Skeletal muscle cell (primary cell): ENCODE measurements at places on chromosomes 16 and 17.

DNA sequence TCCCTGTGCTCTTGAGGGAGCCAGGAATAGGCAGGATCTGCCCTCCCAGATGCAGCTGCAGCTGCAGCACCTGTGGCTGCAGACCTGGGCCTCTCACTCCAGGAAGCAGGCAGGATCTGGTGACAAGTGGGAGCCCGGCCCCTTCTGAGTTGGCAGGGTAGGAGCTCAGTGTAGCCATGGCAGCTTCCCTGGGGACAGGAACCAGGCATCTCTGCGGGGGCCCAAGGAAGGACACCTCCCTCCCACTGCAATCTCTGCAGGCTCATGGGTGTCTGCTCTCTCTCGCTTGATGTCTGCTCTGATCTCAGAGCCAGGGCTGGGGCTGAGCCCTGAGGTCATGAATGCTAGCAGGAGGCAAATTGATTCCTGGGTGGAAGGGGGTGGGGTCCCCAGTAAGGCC is 592.5 kb upstream of the CA10 start:
- no peak for DNase-seq

DNA sequence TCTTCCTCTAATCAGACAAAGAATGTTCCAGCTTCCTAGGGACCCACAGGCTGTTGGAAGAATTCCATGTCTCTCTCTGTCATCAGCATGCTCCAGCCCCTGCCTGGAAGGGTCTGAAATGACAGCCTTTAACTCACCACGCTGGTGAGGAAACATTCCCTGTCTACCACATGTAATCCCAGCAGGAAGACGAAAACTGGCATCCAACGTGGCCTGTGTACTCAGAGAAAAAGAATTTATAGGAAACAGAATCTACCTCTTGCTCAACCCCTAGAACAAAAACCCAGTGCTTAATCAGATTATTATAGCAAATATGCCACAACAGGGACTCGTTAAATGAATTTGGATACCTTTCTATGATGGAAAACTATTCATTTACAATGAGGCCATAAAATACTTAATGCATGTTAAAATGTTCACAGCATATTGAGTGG is 147.3 kb upstream of the FOXF1 start:
- DNase-seq: peak; percentile 92

- DNase-seq: no peak
Observed at GRCh38 chr17:49691086-49691676, 13.3 kb upstream of the SPOP start.

DNA sequence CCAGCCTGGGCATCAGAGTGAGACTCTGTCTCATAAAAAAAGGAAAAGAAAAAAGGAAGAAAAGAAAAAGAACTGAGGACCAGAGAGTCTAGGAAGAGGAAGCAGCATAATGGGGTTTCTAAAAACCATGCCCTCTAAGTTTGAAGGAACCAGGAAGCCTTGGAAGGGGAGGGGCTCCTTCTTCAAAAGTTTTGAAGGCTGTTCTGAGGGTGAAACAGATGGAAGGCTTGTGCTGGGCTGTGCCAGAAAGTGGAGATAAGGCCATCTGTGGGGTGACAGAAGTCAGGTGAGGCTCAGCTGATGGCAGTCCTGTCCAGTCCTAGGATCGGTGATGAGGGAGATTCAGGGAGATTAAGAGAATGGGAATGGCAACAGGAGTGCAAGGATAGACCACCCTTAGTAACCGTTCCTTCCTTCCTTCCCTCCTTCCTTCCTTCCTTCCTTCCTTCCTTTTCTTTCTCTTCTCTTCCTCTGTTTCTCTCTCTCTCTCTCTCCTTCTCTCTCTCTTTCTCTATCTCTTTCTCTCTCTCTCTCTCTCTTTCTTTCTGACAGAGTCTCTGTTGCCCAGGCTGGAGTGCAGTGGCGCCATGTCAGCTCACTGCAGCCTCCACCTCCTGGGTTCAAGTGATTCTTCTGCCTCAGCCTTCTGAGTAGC is 182.6 kb downstream of the NTN1 start:
- DNase-seq: no peak

DNA sequence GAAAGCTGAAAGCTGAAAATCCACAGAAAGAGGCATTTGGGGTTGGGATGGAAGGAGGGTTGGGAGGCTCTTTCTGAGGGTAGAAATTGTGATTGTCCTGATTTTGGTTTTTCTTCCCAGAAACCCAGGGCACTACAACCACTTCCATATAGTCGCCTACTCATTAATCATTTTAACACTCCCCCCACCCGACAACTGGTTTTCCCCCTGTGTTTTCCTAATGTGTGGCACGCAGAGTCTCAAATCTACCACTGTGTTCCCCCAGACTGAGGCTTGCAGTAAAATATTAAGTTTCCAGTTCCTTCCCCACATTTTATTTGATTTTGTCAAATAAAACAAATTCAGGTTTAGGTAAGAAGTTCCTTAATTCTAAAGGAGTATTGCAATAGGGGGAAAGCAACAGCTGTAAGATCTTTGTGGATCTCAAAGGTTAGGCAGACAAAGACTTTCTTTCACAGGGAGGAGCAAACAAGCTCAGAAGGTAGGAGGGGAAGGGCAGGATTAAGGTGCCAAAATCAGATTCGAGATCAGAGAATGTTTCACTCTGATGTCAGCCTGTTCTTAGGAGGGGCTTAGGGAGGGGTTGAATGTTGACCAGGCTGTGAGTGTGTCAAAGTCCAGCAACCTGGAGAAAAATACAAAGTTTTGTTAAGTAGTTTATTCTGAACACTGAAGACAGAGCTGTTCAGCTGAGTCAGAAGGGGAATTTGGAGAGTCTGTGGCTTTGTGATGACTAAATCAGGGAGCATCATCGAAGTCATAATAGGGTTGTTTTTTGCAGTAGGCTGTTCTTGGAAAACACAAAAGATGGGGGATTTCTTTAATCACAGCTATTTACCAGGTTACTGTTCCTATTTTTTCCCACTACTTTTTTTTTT is 3.6 kb downstream of the ZNF267 start:
- peak; percentile 62 for DNase-seq

DNA sequence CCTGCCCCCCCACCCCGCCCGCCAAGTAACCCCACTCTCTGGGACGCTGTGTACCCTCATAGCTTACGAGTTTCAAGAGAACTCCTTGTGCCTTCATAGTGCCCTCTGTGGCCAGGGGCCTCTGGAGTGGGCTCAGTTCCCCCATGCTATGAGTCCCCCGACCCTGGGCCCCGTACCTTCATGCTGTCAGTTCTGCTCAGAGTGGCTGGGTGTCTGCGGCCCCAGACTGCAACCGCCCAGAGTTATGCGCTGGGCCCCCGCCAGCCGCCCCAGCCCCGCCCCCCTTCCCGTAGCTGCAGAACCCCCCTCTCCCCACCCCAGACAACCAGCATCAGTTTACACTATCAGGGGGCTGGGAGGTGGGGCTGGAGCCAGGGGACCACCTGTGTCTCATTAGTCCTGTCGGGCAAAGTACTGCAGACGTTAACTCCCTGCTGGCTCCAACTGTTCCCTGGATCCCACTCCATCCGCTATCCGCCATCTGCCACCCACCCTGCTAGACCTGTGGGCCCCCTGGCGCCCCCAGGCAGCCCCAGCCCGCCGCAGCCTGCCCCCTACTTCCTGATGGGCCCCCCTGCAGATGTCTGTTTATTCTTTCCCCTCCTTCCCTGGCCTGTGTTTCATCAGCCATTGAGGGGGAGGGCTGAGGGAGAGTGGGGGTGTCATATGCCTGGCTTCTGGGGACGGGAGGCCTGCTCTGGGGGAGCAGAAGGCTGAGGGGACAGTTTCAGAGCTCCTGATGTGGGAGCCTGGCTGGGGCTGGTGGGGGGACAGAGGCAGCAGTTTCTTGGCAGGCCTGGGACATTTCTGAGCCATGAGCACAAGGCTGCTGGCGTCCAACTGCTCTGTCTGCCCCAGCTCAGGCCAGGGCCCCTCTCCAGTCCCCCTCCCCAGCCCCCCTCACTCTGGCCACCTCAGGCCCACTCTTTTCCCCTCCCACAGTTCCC is at the start of gene MFAP4:
Gene MFAP4 (minus strand): TSS at position 217 of the 947 bp plus-strand sequence. CDS start 35 bp downstream, at position 182.
- DNase-seq: peak; percentile 87

DNA sequence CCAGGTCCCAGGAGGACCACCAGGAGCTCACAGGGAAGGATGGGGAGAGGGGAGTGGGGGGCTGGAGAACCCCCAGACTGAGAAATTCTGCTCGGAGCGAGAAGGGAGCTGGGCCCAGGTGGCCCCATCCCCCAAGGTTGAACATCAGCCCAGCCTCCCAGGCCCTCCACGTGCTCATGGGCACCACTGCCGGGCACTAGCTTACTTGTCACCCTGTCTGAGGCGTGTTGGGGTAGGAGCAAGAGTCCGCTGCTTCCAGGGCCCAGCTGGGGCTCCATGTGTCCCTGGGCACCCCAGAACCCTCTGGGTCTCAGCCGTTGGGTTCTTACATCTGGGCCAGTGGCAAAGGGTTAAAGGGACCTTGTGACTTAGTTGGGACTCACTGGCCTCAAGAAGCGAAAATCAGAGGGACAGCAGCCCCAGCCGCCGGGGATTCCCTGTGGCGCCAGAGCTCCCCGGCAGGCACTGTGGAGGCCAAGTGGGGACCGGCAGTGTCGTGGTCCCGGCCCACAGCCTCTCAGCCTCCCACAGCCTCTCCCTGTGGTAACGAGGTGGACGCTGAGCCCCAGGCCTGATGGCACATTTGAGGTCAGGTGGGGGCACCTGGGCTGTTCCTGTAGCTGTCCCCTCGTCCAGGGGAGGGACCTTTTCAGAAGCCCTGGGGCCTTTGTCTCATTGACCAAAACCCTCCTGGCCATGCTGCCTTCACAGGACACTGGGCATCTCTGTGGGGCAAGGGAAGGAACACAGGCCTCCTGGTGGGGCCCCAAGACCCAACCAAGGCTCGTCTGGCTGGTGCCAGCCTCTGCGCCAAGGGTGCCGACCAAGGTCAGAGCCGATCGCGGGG is 33.7 kb upstream of the CDH15 start:
- DNase-seq: no peak

- DNase-seq: no peak
Observed at GRCh38 chr17:14780097-14780651, 479.3 kb downstream of the HS3ST3B1 start.

DNA sequence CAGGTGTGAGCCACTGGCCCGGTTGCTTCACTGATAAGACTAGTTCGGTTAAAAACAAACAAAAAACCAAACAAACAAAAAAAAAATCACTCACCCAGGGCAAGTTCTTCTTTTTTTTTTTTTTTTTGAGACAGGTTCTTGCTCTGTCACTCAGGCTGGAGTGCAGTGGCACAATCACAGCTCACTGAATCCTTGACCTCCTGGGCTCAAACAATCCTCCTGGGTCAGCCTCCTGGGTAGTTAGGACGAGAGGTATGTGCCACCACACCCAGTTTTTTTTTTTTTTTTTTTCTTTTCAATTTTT is 119.5 kb upstream of the CORO6 start:
- no peak for DNase-seq

DNA sequence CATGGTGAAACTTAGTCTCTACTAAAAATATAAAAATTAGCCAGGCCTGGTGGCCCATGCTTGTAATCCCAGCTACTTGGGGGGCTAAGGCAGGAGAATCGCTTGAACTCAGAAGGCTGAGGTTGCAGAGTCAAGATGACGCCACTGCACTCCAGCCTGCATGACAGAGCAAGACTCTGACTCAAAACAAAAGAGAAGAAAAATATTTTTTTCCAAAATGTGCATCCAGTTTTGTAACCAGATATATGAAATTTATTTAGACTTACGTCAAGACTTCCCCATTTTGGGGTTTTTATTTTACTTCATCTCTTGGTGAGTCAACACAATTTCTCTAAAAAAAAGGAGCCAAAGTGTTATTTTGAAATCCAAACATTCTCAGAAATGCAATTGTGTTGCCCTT is 5.5 kb upstream of the TM4SF5 start:
- DNase-seq: no peak

GRCh38 chr16:50702725-50703124 is 9.3 kb downstream of the NOD2 start:
- DNase-seq: peak; percentile 29

DNA sequence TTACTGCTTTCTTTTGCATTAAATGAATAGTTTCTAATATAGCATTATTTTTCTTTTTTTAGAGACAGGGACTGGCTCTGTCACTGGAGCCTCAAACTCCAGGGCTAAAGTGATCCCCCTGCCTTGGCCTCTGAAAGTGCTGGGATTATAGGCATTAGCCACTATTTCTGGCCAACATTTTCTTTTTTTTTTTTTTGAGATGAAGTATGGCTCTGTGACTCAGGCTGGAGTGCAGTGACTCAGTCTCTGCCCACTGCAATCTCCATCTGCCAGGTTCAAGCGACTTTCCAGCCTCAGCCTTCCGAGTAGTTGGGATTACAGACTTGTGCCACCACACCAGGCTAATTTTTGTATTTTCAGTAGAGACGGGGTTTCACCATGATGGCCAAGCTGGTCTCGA is 2.0 kb upstream of the DUXB start:
- no peak for DNase-seq

GRCh38 chr17:30942308-30943079 is 20.7 kb downstream of the ADAP2 start:
- DNase-seq: no peak

- no peak for DNase-seq
Observed at GRCh38 chr16:11852092-11852809, 909 bp upstream of the RSL1D1 start.

DNA sequence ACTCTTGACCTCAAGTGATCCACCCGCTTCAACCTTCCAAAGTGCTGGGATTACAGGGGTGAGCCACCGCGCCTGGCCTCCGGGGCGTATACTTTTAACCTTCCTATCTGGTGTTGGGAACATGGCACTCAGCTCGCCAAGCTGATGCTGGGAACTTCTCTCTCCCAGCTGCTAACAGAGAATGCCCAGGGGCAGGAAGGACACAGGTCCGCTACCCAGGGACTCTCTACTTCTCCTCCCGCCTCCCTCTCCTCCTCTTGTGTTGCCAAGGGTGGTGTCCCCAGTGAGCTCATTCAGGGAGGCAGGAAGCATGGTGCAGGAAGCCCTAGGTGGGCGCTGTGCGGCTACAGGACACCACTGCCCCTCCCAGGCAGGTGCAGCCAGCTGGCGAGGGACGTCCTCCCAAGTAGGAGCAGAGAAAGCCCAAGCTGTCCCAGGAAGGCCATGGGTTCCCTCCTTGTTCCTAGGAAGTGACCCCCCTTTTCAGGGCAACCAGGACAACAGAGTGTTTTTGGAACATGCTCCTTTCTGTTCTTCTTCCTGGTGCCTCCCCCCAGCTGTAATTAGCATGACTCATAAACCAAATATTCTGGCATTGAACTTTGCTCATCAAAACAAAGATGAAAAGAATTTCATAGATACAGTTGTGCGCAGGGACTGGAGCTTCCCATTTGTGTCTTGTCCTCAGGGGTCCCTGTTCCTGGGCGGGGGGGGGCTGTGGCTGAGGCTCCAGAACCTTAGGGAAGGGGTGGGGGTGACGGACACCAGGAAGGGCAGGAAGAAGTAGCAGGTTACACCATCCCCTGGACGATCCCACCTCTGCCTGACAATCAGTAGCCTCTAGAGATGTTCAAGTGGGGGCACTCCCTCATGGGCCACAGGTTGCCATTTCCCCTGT is 2.7 kb downstream of the C1QTNF1 start:
- DNase-seq: no peak

GRCh38 chr17:82374626-82375331 is 3.2 kb downstream of the UTS2R start:
- no peak for DNase-seq

- no peak for DNase-seq
Observed at GRCh38 chr16:79301051-79301450, 299.5 kb downstream of the MAF start.
